ENCODE measurements at places on chromosomes 11 and 22. TPM values are rescaled to one million over a fixed set of nuclear protein-coding genes. Genes with fewer than 3 reads are reported as not detected.

DNA sequence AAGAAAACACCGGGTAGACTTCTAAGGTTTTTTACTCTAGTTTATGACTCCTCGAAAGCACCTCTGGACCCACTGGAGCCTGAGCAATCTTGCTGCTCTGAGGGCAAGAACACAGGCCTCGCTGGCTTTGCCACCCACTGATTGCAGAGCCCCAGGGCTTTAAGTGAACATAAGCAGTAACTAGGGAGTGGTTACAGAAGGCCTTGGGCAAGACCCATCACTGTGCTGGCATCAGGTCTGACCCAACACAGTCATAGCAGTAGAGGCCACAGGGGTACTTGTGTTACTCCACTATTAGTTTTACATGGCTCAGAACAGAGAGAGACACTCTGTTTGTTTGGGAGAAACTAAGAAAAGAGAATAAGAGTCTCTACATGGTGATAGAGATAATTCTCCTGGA is 684.5 kb downstream of the FAM181B start:
- no peaks in the 10 kb centered on the region for H3K27me3 ChIP-seq
- no peak overlapping the region for H3K4me3 ChIP-seq
- no peak for DNase-seq
- no peaks in the 10 kb centered on the region for H3K4me1 ChIP-seq
- no peaks in the 10 kb centered on the region for H3K36me3 ChIP-seq

DNA sequence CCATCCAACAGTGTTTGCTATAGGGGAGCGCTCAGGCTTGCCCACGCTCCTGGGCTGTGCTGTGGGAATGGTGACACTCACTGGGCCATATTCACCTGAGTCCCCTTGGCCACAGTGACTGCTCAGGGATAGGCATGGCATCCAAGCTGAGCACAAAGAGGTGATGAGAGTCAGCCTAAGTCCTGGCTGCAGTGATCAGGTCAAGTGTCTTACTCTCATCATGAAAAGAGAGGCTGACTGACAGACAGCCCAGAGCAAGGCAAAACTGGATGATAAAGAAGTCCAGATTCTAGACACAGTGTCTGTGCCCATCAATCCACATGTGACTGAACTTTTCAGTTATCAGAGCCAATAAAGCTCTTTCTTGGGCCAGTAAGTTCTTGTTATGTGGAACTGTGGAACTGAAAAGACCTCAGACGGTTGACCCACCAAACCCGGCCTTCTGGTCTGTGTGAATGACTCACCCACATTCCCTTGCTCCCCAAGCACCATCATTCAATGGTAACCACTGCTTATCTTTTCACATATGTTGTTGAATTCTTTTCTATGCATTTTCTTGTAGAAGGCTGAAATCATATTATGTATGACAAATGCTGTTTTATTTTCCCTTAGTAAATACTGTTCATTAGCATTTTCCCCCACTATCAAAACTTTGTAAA is 43.2 kb upstream of the YPEL1 start:
- no peaks in the 10 kb centered on the region for H3K4me1 ChIP-seq
- no peak overlapping the region for H3K4me3 ChIP-seq
- DNase-seq = no peak

- no peaks in the 10 kb centered on the region for H3K27me3 ChIP-seq
- no peaks in the 10 kb centered on the region for H3K4me1 ChIP-seq
- H3K4me3 ChIP-seq = no peak overlapping the region
- H3K36me3 ChIP-seq = no peaks in the 10 kb centered on the region
- H3K27ac ChIP-seq = no peak overlapping the region
These were observed 650.8 kb upstream of the KIRREL3 start for GRCh38 chr11:127651175-127651887.

DNA sequence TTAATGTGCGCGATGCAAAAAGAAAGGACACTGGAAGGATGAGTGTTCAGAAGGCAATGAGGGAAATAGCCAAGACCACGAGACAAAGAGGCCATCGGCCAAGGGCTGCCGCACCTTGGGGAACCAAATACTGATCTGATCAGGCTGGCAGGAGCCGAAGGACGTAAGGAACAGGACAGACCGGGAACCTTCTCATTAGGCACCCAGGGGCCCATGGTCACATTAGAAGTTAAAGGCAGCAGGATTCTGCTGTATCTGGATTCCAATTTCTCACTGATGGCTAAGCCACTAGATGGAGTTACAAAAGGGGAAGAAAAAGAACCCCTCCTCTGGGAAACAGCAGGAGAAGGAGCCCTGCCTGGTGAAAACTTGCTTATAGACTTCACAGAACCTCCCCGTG is 28.8 kb upstream of the CPT1A start:
- no peak overlapping the region for H3K27ac ChIP-seq
- H3K4me3 ChIP-seq = peak overlapping the region; percentile 43
- H3K27me3 ChIP-seq = no peaks in the 10 kb centered on the region
- H3K4me1 ChIP-seq = no peaks in the 10 kb centered on the region
- no peak for DNase-seq

APOA4 gene
- 107 TPM for total RNA-seq

ARHGAP20 gene
- 9.9 TPM for total RNA-seq

EXPH5 gene
- total RNA-seq = 8.0 TPM

DNA sequence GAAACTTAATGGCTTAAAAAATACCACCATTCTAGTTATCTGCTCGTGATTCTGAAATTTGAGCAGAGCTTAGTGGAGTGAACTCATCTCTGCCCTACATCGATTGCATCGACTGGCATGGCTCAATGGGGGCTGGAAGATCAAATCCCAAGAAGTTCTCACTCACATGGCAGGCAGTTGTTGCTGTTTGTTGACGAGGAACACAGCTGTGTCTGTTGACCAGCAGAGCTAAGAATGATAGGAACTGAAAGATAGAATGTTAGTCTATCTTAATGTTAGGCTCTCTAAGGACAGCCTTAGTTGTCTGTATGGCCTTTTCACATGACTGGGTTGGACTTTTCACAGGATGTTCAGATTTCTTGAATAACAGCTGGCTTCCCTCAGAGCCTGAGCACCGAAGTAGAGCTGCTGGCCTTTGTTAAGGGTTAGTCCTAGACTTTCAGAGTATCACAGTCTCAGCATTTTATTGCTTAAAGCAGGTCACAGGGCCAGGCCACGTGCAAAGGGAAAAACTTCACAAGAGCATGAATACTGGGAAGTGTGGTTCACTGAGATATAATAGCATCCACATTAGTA is 31.6 kb upstream of the IZUMO1R start:
- no peaks in the 10 kb centered on the region for H3K36me3 ChIP-seq
- DNase-seq = no peak
- no peaks in the 10 kb centered on the region for H3K4me1 ChIP-seq
- no peaks in the 10 kb centered on the region for H3K27me3 ChIP-seq

APOBEC3G gene
- total RNA-seq = 2.1 TPM

TSPAN32 gene
- not detected for total RNA-seq

AMOTL1 gene
- total RNA-seq = 2.5 TPM

- H3K27ac ChIP-seq = no peak overlapping the region
- no peaks in the 10 kb centered on the region for H3K36me3 ChIP-seq
- H3K27me3 ChIP-seq = no peaks in the 10 kb centered on the region
These were observed 55.5 kb downstream of the FAM76B start for GRCh38 chr11:95734009-95734572.

DNA sequence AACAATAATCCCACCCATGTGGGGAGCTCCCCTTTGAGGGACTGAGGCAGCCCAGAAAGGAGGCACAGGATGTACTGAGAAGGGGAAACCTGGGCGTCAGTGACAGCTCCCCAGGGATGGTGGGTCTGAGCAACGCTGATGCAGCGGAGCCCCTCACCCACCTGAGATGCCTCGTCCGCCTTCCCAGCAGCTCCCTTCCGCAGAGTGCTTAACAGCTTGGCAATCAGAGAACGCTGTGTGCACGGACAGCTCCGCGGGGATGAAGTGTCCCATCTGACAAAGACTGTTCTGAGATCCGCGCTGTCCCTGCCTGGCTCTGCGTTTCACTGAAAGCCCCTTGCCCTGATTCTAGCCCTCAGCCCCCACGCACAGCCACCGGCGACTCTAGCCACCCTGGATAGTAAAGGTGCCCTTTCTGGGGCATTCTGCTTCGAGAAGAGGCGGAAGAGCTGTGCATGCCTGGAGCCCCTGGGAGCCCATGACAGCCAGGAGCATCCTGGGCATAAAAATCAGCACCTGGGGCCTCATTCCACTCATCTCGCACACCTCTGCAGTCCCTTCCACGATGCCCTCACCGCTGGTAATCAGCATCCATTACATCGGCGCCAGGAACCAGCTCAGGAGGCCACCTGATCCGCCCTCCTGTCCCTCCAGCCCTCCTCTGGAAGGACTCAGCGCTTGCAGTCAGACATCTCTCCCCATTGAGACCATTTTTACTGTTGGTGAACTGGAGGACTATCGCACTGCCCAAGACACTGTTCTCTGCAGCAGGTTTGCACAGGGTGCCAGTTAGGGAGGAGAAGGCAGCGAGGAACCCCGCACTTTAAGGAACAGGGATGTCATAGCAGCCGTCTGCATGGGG is 10.7 kb downstream of the KCNJ5 start:
- no peaks in the 10 kb centered on the region for H3K27me3 ChIP-seq
- no peak for DNase-seq
- H3K36me3 ChIP-seq = no peaks in the 10 kb centered on the region
- no peak overlapping the region for H3K4me3 ChIP-seq

C11orf42 gene
- not detected for total RNA-seq

GRCh38 chr11:131682373-131683015 is 312.1 kb downstream of the NTM start:
- H3K4me3 ChIP-seq = no peak overlapping the region
- H3K27ac ChIP-seq = no peak overlapping the region
- no peaks in the 10 kb centered on the region for H3K27me3 ChIP-seq
- no peaks in the 10 kb centered on the region for H3K4me1 ChIP-seq
- DNase-seq = no peak

GRCh38 chr22:29203488-29204454 is 1.9 kb upstream of the EMID1 start:
- no peak overlapping the region for H3K27ac ChIP-seq
- peaks cover 6% of the 10 kb centered on the region for H3K4me1 ChIP-seq
- no peak for DNase-seq
- H3K36me3 ChIP-seq = no peaks in the 10 kb centered on the region
- no peaks in the 10 kb centered on the region for H3K27me3 ChIP-seq

CTSD gene
- total RNA-seq = 914 TPM

MB gene
- total RNA-seq = 10.7 TPM

DNA sequence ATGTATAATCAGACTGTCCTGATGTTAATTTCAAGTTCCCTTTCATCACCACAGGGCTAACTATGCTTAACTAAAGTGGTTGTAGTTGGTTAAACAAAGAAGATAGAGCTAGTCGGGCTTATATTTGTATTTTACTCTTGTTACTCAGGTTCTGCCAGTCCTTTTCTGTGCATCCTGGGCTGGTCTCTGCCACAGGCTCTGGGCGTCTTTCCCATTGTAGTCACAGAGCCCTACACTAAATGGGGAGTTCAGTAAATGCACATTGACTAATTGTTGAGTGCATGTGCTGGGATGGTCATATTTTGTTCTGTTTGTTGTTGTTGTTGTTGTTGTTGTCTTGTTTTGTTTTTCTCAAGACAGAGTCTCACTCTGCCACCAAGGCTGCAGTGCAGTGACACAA is 125.4 kb upstream of the PGR start:
- H3K36me3 ChIP-seq = no peaks in the 10 kb centered on the region
- no peaks in the 10 kb centered on the region for H3K4me1 ChIP-seq
- no peak for DNase-seq
- H3K4me3 ChIP-seq = no peak overlapping the region
- H3K27ac ChIP-seq = no peak overlapping the region

DNA sequence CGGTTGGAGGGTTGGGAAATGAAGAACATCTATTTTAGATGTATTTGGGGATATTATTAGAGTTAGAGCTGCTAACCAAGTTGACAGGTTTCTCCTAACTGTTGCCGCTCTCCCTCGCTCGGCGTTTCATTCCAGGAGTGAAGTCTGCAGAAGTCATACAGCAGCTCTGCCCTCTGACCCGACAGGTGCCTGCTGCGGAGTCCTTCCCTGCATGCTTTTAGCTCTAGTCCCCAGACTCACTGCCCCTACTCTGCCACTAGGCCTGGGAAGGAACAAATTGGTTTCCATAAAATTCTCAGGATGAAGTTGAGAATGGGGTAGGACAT is 124.9 kb downstream of the DBX1 start:
- DNase-seq = no peak
- H3K27ac ChIP-seq = no peak overlapping the region
- no peaks in the 10 kb centered on the region for H3K4me1 ChIP-seq
- H3K27me3 ChIP-seq = no peaks in the 10 kb centered on the region

HEPN1 gene
- not detected for total RNA-seq

DNA sequence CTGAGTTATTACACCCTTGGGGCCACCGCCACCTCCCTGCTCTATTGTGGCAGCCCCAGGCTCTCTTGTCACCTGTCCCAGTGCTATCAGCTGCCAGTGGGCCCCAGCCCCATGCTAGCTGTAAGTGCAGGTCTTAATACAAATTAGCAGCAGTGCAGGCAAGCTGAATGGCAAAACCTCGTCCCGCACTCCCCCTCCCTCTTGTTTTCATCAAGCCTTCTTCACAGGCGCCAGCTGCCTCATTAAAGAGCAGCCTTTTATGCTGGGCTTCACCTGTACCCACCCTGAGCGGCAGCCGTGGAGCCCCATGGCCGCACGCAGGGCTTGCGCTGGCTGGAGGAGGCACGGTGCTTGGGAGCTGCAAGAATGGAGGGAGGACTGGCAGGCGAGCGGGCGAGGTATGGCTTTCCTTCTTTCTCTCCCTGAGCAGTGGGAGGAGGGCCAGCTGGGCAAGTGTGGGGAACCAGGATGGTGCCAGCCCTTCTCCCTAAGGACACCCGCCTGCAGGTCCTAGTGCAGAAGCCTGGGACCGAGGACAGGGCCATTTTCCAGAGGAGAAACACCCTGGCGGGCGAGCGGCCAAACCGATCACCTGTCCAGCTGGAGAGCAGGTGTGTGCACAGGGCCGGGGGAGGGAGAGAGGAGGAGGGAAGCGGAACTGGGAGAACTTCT is 70.7 kb downstream of the FLI1 start:
- H3K4me1 ChIP-seq = no peaks in the 10 kb centered on the region
- no peak overlapping the region for H3K4me3 ChIP-seq
- DNase-seq = no peak

OR51I1 gene
- not detected for total RNA-seq

DENND5A gene
- 26.0 TPM for total RNA-seq
